Pancreas (tissue), 10 donors: ENCODE measurements at places on chromosomes 11 and 22. TPM values are rescaled to one million over a fixed set of nuclear protein-coding genes. Genes with fewer than 3 reads are reported as not detected.

Gene MMP1
- 0.34 TPM for total RNA-seq

DNA sequence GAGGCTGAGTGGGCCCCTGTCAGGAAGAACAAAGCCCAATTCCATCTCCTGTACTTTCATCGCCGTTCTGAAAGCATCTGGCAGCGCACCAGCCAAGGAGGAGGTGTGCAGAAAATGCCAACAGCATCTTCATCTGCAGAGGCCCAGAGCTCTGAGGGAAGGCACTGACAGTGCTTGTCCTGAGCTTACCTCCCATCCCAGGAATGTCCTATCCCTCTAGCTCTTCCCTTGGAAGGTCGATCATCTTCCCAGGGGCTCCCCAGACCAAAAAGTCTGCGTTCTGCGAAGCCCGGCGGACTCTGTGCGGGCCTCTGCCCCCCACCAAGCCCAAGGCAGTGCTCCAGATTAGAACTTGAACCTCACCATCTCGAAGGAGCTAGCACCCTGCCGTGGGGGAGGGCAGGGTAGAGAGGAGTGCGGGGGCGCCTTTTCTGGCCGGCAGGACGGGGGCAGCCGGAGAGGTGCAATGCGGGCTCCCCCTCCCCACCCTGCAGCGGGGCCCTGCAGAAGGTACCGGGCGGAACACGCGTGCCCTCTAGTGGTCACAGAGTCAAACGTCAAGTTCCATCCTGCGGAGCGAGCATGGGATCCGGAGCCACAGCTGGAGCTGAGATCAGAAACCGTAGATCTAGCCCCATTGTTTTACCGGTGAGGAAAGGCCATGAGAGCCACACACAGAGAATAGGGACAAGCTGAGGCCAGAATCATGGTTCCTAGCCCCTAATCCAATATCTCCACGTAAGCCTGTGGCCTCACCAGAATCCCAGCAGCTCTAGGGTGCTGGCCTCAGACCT is 5.0 kb downstream of the SCN2B start:
- no peaks in the 10 kb centered on the region for H3K4me1 ChIP-seq
- peak; percentile 54 for DNase-seq
- no peak overlapping the region for H3K27ac ChIP-seq
- H3K27me3 ChIP-seq = no peaks in the 10 kb centered on the region

- no peaks in the 10 kb centered on the region for H3K27me3 ChIP-seq
- H3K36me3 ChIP-seq = no peaks in the 10 kb centered on the region
- H3K4me1 ChIP-seq = peaks cover 12% of the 10 kb centered on the region
- H3K27ac ChIP-seq = no peak overlapping the region
- DNase-seq = no peak
These were observed 376.8 kb downstream of the TBC1D22A start for GRCh38 chr22:47139013-47139789.

Gene ARSA
- 21.9 TPM for total RNA-seq

- no peak for DNase-seq
- H3K27me3 ChIP-seq = no peaks in the 10 kb centered on the region
- no peaks in the 10 kb centered on the region for H3K4me1 ChIP-seq
- H3K4me3 ChIP-seq = no peak overlapping the region
- no peaks in the 10 kb centered on the region for H3K36me3 ChIP-seq
These were observed 30.9 kb downstream of the KCNC1 start for GRCh38 chr11:17765356-17766072.

- no peak for DNase-seq
- no peak overlapping the region for H3K27ac ChIP-seq
- H3K4me3 ChIP-seq = no peak overlapping the region
- no peaks in the 10 kb centered on the region for H3K4me1 ChIP-seq
- no peaks in the 10 kb centered on the region for H3K36me3 ChIP-seq
- no peaks in the 10 kb centered on the region for H3K27me3 ChIP-seq
These were observed 61.0 kb downstream of the NCAM1 start for GRCh38 chr11:113022262-113022661.

DNA sequence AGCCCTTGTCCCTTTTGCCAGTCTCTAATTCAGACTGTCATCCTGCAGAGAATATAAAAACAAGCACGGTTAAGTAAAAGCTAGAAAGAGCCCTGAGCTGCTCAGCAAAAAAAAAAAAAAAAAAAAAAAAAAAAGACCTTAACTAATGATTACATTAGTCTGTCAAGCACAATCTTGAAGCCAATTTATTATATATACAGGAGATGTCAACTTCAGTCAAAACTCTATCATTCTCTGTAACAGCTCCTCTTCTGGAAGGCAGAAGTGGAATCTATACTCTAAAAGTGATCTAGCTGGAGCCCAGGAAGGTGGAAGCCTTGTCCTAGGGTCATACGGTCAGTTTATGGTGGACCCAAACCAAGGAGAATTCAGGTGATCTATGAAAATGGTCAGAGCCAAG is 55.2 kb upstream of the UBASH3B start:
- H3K4me3 ChIP-seq = no peak overlapping the region
- no peak overlapping the region for H3K27ac ChIP-seq
- no peaks in the 10 kb centered on the region for H3K36me3 ChIP-seq
- DNase-seq = no peak
- H3K27me3 ChIP-seq = no peaks in the 10 kb centered on the region

- H3K27ac ChIP-seq = no peak overlapping the region
- no peak for DNase-seq
- H3K27me3 ChIP-seq = no peaks in the 10 kb centered on the region
These were observed 409.8 kb downstream of the LARGE1 start for GRCh38 chr22:33510429-33510904.

Gene OR52I2
- total RNA-seq = not detected

DNA sequence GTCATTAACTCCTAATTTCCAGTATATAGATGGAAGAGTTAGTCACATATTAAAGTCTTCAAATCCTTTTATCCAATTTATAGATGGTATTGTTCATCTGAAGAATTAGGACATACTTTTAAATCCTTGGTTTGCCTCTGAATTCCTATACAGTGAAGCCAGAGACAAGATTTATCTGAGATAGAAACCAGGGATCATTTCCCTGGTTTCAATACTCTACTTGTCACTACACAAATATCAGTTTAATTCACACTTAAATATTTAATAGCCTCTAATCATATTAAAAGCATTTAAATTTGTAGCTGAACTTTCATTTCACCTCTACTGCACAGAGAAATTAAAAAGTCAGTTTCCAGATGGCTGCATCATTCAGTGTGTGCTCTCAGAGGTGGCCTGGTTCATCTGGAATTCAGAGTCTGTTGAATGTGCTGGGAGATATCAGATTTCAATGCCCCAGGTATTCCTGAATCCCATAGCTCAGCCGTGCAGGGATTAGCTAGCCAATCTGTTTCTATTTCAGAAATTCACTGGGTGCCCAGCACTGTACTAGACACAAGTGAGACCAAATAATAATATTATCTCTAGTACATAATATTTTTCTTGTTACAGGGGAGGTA is 344.3 kb downstream of the AASDHPPT start:
- H3K36me3 ChIP-seq = no peaks in the 10 kb centered on the region
- H3K4me3 ChIP-seq = no peak overlapping the region
- H3K27me3 ChIP-seq = no peaks in the 10 kb centered on the region
- no peak overlapping the region for H3K27ac ChIP-seq

DNA sequence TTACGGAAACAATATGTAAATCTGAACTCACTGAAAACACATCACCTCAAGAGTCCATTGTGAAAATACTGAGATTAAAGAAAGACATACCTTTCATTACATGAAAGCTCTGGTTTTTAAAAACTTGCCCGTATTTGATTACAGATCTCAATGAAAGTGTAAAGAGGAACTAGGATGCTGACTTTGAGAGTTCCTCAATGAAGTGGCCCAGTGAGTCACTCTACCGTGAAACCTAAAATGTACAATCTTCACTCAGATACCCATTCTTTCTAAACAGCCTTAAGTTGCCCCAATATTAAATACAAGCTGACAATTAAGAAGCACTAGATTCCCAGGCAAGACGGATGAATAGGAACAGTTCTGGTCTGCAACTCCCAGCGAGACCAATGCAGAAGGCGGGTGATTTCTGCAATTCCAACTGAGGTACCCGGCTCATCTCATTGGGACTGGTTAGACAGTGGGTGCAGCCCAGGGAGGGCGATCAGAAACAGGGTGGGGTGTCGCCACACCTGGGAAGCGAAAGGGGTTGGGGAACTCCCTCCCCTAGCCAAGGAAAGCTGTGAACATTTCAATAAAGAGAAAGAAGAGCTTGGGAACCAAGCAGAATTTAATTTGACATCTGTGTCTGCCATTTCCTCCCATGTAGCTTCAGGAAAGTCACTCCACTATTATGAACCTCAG is 33.8 kb upstream of the OR9G4 start:
- H3K4me3 ChIP-seq = no peak overlapping the region
- no peaks in the 10 kb centered on the region for H3K4me1 ChIP-seq
- no peak overlapping the region for H3K27ac ChIP-seq
- no peak for DNase-seq

GRCh38 chr11:102368472-102368871 is 21.5 kb downstream of the BIRC2 start:
- no peak for DNase-seq
- no peaks in the 10 kb centered on the region for H3K36me3 ChIP-seq
- no peak overlapping the region for H3K27ac ChIP-seq
- no peaks in the 10 kb centered on the region for H3K27me3 ChIP-seq
- H3K4me1 ChIP-seq = no peaks in the 10 kb centered on the region

Gene FAM111B
- 0.73 TPM for total RNA-seq

DNA sequence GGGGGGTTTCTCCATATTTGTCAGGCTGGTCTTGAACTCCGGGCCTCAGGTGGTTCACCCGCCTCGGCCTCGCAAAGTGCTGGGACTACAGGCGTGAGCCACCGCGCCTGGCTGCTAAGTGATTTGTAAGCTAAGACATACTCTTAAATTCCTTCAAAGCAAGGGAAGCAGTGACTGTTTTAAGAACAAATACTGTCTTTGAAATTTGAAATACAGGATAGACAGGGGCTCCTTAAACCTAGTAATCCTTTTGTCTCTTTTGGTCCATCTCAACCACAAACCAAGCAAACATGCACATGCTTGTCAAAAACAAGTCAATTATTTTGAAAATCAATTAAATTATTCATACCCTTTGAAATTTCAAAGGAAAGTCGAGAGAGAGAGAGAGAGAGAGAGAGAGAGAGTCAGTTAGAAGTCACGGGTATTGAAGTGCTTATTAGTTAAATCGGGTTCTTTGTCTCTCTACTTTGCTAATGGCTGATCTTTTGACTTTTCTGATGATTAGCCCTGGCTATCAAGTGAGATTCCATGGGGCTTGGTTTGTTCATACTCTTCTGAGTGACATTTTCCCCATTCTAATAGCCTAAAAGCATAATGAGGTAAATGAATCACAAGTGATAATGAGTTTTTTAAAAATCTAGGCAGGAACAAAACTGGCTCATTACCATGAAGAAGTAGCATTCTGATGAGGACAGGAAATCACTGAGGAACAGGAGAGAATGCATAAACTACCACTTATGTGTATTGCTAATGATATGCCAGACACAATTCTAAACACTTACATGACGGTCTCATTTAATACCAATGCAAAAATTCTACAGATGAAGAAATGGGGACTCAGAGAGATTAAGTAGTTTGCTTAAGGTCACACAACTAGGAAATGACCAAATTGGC is 48.0 kb downstream of the MCHR1 start:
- no peaks in the 10 kb centered on the region for H3K36me3 ChIP-seq
- H3K27ac ChIP-seq = no peak overlapping the region
- no peak for DNase-seq
- H3K4me3 ChIP-seq = no peak overlapping the region
- no peaks in the 10 kb centered on the region for H3K27me3 ChIP-seq
- H3K4me1 ChIP-seq = no peaks in the 10 kb centered on the region

Gene FGF19
- total RNA-seq = 0.28 TPM

Gene MICAL2
- total RNA-seq = 20.4 TPM

Gene SYT12
- total RNA-seq = 0.39 TPM

DNA sequence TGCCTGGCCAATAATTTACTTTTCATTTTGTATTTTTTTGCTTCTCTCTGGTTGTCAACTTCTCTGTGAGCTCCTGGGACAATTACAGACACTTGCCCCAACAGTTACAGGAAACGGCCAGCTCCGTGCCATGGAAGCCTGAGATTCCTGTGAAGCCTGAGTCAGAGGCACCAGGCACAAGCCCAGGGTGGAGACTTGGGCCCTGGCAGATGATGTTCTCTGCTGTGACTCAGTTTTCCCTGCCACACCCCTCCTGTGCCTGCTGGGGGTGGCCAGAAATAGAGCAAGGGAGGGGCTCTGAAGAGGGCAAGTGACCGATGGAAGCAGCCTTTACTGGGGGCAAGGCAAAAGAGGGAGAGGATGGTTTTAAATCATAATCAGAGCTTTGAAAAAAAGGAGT is 4.9 kb downstream of the ATP5MGL start:
- no peak for DNase-seq
- H3K4me3 ChIP-seq = no peak overlapping the region
- no peak overlapping the region for H3K27ac ChIP-seq
- no peaks in the 10 kb centered on the region for H3K27me3 ChIP-seq

GRCh38 chr11:82539669-82540068 is 194.0 kb downstream of the FAM181B start:
- H3K36me3 ChIP-seq = no peaks in the 10 kb centered on the region
- H3K4me3 ChIP-seq = no peak overlapping the region
- no peak overlapping the region for H3K27ac ChIP-seq
- no peaks in the 10 kb centered on the region for H3K27me3 ChIP-seq

GRCh38 chr11:84882056-84882455 is 745.1 kb downstream of the DLG2 start:
- no peak for DNase-seq
- H3K4me3 ChIP-seq = no peak overlapping the region
- H3K4me1 ChIP-seq = no peaks in the 10 kb centered on the region
- no peaks in the 10 kb centered on the region for H3K36me3 ChIP-seq
- no peaks in the 10 kb centered on the region for H3K27me3 ChIP-seq
- no peak overlapping the region for H3K27ac ChIP-seq

DNA sequence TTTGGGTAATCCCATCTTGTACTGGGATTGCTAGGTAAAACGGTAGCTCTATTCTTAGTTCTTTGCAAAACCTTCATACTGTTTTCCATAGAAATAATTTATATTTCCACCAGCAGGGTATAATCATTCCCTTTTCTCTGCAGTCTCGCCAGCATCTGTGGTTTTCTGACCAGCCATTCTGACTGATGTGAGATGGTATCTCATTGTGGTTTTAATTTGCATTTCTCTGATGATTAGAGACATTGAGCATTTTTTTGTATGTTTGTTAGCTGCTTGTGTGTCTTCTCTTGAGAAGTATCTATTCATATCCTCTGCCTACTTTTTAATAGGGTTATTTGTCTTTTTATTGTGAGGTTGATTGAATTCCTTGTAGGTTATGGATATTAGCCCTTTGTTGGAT is 220.9 kb downstream of the PGR start:
- no peak overlapping the region for H3K27ac ChIP-seq
- no peak for DNase-seq
- H3K4me3 ChIP-seq = no peak overlapping the region
- no peaks in the 10 kb centered on the region for H3K36me3 ChIP-seq
- H3K27me3 ChIP-seq = no peaks in the 10 kb centered on the region

DNA sequence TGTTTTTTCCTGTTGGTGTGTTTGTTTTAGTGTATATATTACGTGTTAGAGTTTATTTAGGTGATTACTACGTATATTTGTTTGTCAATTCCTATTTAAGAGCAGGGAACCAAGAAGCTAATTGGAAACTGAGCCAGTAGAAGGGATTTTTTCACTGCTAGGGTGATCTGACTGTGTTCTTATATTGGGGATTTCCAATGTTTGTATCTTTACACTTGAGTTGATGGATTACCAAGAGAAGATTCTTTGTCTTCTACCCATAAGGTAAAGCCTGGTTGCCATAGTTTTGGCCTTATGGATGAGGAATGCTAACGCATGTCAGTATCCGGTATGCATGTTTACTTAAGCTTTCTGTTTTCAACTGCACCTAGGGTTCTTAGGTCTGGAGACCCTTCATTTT is 35.6 kb downstream of the SIK2 start:
- H3K27me3 ChIP-seq = no peaks in the 10 kb centered on the region
- peaks cover 11% of the 10 kb centered on the region for H3K4me1 ChIP-seq
- no peak overlapping the region for H3K27ac ChIP-seq
- H3K36me3 ChIP-seq = no peaks in the 10 kb centered on the region
- DNase-seq = no peak
